ENCODE measurements at places on chromosomes 3 and 15.
A peak's percentile ranks its signal among the peaks of the same experiment; 100 is the strongest.

GRCh38 chr15:22889146-22889818 is 50.8 kb downstream of the NIPA2 start:
- DNase-seq, result no peak

DNA sequence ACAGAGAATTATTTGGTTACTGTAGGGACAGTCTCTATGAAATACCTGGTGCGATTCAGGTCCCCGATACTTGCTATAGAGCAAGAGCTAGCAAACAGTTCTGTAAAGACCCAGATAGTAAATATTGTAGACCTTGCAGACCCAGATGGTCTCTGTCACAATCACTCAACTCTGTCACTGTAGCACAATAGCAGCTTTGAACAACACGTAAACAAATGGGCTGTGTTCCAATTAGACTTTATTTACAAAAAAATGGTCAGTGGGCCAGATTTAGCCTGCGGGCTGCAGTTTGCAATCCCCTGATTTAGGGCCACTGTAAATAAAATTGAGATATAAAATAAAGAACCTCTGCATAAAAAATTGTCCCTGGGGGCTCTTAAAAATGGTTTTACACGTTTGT is 127.7 kb downstream of the SV2B start:
- no peak for DNase-seq

DNA sequence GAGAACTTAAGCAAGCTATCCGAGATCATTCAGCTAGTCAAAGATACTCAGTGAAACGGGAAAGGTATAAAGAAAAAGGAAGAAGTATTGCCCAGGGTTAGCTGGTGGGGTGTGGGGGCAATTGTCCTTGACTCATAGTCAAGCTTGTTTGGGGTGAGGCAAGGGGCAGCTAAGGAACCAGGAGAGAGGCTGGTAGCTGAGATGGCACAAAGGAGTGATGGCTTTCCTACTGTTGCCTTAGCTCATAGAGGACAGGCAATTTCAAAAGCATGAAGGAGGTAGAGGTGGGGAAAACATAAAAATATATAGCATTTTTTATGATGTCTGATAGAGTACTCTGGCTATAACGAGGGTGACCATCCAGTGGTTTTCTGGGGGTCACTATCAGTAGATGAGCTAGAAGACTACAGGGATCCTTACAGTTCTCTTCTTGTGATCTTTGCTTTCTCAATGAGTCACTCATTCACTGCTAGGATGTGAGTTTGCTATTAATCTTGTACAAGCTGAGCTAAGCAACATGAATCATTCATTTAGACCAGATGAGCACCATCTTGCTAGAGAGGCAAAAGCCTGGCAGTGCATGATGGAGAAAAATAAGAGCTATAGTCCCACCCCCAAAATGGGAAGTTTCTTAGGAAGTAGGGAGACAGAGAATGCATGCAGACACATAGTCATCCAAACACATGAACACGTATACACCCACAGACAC is 207.1 kb upstream of the PFN2 start:
- no peak for DNase-seq

DNA sequence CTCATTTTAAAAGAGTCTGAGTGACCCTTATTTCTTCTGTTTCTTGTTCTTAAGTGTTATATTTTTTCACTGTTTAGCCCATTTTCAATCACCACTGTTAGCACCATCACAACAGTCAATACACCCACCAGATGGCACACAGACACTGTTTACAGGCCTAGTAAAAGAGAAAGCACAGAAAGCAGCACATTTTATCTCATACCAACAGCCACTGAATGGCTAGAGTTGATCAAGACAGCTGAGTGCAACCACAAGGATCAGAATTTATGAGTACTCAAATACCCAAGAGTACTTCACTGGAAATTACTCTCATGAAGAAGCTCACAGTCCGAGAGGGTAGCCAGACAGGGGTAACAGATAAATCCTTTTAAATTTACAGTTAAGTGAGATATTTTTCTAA is 127.0 kb downstream of the TFDP2 start:
- DNase-seq, result no peak

GRCh38 chr15:52466134-52466701 is 62.5 kb downstream of the MYO5A start:
- no peak for DNase-seq

GRCh38 chr3:46427916-46428833 is 21.1 kb downstream of the CCRL2 start:
- no peak for DNase-seq

GRCh38 chr3:194281306-194281705 is 69.8 kb downstream of the CPN2 start:
- DNase-seq, result no peak

DNA sequence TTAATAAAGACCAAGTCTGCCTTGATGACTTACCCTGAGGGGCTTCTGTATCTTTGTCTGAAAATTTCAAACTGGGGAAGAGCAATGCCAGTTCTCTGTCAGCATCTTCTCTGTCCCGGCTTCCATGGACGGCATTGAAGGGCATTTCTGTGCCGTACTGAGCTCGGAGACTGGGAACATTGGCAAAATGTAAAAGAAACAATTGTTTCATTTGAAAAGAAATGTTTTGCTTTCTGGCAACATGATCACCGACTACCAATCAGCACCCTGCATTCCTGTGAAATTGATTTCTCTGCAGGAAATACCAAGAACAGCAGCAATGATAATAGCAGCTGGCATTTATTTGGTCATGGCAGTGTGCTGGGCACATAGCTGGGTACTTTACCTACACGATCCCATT is 26.2 kb downstream of the NME9 start:
- DNase-seq, result no peak

GRCh38 chr3:182650568-182651128 is 142.7 kb upstream of the ATP11B start:
- DNase-seq, result no peak

DNA sequence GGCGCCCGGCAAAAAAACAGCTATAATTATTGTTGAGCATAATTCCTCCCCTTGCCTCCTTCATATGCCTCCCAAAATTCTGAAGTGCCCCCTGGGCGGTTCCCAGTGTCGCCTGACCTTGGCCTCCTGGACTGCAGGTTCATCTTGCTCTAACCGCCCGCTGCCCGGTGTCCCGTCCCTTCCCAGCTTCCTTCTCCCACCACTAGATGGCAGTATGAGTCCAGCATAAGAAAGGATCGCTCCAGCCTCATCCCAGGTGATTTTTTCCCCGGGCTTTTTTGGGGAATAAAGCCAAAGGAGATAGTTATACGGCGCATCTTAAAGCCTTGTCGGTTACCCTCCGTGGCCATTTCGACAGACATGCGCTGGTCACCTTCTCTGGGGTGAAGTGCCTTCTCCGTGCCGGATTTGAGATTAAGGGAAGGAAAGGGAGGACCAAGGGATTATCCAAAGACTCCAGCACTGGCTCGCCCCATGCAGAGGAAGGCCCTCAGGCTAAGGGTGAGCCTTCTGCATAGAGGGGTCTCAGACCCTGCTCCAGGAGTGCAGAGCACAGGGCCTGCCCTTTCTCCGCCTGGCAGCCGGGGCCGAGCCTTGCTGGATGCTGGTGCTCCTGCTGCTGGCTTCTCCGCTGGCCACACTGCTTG is 45.8 kb upstream of the TRA2B start:
- DNase-seq, result peak; percentile 27

DNA sequence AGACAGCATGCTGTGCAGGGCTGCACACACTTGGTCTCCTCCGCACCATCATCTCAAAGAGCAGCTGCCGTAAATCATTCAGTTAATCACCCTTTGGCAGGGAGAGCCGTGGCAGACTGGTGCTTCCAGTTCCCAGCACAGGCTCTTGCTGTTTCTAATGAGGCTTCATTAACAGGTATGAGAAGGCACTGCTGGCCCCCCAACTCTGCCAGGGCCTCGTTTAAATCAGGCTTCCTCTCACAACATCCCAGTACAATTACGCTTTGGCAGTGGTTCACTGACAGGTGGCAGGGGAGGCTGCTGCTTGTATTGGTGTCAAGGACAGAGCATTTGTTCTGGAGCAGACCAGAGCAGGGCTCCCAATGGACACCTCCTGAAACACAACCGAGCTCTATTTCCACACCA is 77.1 kb downstream of the BFSP2 start:
- DNase-seq, result no peak
